ENCODE measurements at places on chromosomes 4 and X. TPM values are rescaled to one million over a fixed set of nuclear protein-coding genes. Genes with fewer than 3 reads are reported as not detected.

Gene FAAH2
- total RNA-seq: 0.42 TPM

DNA sequence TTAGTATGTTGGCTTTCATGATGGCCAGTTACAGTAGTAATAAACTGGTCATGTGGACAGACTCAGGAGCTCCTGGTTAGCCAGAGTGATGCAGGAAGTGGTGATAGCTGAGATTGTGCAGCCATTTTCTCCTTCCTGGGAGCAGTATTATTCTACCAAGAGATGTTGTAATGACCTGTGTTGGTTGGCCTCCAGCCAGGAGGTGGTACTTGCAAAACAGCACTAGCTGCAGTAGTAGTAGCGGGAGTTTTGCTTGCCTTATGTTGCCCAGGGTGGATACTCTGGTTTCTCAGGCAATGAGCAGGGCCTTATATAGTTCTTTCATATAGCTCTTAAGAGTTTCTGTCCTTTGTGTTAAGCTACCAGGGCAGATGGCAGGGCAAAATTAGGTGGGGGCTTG is 998.8 kb downstream of the GLUD2 start:
- no peak for ATAC-seq

GRCh38 chr4:109425405-109425804 is 8.2 kb upstream of the SEC24B start:
- ATAC-seq: no peak

Gene NAP1L2
- total RNA-seq: 9.2 TPM

GRCh38 chr4:17876943-17877342 is 66.2 kb downstream of the NCAPG start:
- no peak for ATAC-seq
